GM20000 (cell line): ENCODE measurements at places on chromosomes 12 and 14.

GRCh38 chr14:46691819-46692218 lies 40.2 kb upstream of the RPL10L start:
- DNase-seq, result no peak

DNA sequence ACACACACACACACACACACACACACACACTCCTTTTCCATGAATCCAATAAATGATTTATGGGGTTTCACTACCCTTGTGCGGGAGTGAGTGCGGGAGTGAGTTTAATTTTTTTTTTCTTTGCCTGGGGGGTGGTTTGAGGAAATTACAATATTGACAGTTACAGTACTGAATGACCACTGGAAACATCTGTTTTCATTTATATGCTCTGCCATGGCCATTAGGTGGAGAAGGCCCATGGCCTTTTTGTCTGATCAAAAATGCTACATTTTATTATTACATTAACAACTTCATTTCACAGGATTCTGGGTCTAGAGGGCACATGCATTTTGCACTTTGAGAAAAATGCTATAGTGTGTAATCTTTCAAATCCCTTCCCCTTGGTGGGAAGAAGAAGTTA lies 5.9 kb downstream of the TBX3 start:
- no peak for DNase-seq

DNA sequence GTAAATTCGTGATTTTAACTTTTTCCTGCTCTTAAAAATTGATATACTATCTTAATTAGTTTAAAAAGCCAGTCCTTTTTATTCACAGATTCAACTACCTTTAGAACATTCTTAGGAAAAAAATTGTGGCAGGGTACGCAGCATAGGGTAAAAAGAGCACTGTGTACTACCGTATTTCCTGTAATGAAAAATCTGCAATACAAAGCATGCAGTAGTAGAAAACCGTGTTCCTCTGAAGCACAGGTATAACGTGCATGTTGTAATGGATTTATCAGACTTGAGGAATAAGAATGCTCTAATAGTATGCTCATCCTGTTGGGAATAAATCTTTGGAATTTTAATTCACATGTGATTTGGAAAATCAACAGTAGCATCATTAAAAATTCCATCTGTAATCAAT lies 140.5 kb downstream of the UNC79 start:
- no peak for DNase-seq

GRCh38 chr12:109905301-109905700 lies 5.2 kb downstream of the TCHP start:
- DNase-seq, result no peak

GRCh38 chr14:79896009-79896408 lies 315.3 kb downstream of the DIO2 start:
- no peak for DNase-seq

- DNase-seq, result peak; percentile 93
Measured at GRCh38 chr12:51590347-51591015, 552 bp upstream of the SCN8A start.
